PC-9 (cell line): ENCODE measurements at places on chromosomes 7 and 10. TPM values are rescaled to one million over a fixed set of nuclear protein-coding genes. Genes with fewer than 3 reads are reported as not detected.

DNA sequence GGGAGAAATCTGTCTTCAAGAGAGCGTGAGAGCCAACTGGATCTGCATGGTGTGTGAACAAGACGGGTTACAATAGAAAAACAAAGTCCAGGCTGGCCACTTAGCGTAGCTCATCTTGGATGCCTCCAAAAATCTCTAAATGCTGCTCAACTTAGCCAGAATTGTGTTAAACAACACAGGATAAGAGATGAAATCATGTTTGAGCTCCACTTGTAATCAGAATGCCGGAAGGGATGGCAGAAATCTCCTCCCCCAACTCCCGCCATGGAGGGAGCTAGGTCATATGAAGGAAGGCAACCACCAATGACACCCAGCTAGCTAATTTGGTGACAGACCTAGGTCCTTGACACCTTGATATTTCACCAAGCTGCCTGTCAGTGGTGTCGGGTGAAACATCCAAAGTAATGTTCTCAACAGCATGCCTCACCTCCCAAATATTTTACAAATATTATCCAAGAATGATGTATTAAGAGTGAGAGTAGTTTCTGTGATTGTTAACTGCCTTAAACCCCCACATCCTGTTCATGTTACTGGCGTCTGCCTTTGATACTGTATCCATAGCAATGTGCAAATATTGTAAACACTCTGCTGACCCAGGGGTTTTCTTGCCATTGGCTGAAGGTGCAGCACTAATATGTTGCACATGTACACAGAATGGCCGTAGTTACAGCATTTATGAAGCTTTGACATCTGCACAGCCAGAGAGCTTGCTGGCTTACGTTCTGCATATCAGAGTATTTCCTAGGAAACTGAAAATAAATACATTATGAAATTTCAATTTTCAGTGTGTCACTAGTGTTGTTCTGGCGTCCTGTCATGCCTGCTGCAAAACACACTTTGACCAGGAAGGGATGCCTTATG, 25.8 kb downstream of the TMEM254 start:
- no peak for DNase-seq

GRCh38 chr7:14637968-14638367, 264.6 kb downstream of the DGKB start:
- no peak for DNase-seq

DNA sequence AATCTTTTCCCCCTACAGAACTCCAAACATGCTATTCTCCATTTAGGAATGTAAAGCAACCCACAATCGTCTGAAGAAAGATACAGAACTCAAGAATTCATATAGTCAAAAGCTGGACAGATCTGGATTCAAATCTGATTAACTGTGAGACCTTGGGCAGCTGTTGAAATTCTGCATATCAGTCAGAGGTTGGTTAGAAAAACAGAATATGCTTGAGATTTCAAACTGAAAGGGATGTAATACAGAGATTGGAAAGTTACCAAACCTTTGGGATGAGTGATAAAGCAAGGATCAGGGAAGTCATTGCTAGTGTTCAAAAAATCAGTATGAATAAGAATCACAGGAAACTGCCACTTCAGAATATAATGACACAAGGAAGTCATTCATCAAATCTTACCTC, 406.6 kb downstream of the HTR7 start:
- DNase-seq: no peak

GRCh38 chr7:58086461-58086860, 636.5 kb downstream of the ZNF716 start:
- no peak for DNase-seq

DNA sequence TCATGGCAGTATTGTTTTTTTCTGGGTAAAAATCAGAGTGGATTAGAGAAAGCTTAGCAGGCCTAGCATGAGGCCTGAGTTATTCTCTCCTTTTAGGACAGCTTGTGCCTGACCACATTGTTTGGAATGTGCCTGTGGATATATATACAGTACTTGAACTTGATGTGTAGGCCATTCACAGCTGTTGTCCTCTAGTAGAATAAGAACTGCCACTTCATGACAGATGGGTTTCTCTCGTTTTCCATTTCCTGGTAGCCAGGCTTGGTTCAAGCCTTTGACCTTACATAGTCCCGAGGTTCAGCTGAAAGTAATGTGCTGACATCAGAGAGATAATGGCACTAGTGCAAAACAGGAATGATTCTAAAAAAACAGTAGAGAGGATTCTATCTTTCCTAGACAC, 473.9 kb downstream of the AUTS2 start:
- no peak for DNase-seq

DNA sequence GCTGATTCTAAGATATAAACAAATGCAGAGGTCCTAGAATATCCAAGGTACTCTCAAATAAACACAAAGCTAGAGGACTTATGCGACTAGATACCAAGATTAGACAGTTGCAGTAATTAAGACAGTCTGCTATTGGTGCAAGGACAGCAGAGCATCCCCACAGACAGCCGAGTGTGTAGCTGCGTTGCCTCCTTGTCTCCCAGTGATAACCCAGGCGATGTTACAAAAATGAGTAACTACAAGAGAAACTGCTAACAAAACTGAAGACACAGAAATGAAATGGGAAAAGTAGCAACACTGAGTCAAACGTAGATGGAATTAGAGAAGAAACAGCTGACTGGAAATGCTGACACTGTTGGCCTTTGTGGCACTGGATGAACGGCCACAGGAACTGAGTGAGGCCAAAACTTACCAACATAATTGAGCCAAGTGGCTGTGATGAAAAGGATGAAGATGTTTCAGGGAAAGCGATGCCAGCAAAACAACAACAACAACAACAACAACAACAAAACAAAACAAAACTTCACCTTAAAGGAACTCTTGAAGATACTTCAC, 54.3 kb downstream of the BAIAP2L1 start:
- DNase-seq: no peak

DNA sequence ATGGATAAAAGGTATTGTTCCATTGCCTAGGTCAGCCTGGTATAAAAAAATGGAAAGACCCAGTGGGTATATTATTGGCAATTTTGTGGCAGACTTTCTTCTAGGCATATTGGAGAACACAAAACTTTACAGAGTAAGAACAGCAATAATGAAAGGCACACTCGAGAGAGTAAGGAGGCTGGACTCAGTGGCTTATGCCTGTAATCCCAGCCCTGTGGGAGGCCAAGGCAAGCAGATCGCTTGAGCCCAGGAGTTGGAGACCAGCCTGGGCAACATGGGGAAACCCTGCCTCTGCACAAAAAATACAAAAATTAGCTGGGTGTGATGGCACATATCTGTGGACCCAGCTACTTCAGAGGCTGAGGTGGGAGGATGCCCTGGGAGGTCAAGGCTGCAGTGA, 158.2 kb downstream of the FAM107B start:
- no peak for DNase-seq

DNA sequence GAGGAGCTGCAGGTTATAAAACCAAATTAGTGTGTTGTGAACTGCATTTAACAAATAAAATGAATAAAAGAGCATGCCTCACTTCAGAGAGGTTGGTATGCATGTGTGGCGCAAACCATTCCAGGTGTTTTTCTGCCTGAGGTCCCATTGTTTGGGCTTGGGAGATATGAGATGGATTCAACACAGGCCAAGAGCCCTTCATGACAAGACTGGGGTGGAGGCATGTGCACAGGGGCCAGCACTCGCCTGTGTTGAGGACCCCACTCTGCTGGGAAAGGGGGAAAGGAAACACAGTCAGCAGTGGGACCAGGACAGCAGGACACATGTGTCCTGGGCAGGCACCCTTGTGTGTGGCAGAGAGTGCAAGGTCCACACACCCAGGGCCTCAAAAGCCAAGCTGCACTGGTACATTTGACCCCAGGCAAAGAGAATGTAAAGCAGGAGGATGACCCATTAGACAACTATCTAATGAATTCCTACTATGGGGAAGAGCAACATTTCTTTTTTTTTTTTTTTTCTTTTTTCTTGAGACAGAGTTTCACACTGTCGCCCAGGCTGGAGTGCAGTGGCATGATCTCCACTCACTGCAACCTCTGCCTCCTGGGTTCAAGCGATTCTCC, 9.2 kb upstream of the SLC18A3 start:
- DNase-seq: no peak

- no peak for DNase-seq
Measured at GRCh38 chr10:9012312-9012711, 957.8 kb downstream of the GATA3 start.

DNA sequence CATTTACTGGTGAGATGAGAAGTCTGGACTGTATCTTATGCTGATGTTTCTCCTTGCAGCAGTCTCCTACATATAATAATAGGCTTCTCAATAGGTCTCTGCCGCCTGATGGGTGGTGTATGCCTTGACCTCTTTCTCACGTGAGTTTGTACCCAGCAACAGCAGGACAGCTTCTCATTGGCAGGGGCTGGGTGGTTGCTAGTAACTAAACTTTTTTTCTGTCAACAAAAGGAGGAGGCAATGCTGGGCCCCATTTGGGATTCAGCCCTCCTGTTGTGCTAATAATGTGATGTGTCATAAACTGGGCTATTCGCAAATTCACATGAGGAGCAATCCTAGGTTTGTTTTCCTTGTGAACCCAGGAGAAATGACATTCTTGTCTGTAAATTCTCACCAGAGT, 533.6 kb downstream of the GATA3 start:
- DNase-seq: no peak

The DPYSL4 gene
- 2.8 and 4.8 TPM in 2 replicates for total RNA-seq

The NUDT13 gene
- 5.2 TPM in 2 replicates for total RNA-seq
